ENCODE measurements at places on chromosomes 4 and X.

GRCh38 chr4:25424539-25425228, 47.6 kb downstream of the ANAPC4 start:
- DNase-seq: no peak

- DNase-seq: no peak
Measured at GRCh38 chr4:72006586-72006985, 25.2 kb upstream of the NPFFR2 start.

DNA sequence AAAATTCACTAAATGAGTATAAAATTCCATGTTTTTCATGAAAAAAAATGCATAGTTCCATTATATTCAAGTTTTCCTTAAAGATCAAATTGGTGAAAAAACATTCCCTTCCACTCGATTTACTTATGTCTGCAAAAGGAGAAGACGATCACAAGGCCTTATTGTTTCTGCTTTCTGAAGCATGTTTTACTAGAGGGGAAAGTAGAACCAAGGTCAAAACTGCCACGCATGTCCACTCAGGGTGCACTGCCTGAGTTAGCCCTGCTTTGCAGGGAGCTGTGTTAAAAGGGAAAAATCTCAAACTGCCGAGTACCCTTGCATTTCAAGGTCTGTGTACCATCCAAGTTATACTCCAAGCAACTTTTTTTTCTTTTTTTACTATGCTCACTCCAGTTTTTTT, 57.2 kb downstream of the TRAPPC11 start:
- DNase-seq: no peak

DNA sequence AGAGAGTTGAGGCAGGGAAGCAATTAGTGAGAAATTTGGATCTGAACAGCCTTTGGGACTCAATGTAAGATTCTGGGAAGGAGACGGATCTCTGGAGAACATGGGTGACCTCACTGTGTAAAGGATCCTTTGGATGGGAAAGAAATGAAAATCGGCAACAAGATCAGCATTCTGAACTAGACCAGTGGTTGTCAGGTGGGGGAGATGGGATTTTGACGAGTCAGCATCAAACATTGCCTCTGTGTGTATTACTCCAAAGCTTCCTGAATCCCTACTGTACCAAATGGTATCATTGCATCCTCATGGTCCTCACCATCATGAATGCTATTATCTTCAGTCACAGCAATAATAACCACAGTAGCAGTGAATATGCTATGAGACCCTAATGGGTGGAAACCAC, 52.8 kb downstream of the PGRMC2 start:
- DNase-seq: no peak

GRCh38 chrX:109281483-109282275, 200.2 kb downstream of the GUCY2F start:
- no peak for DNase-seq

- no peak for DNase-seq
Measured at GRCh38 chr4:21790438-21791029, 158.0 kb downstream of the KCNIP4 start.

DNA sequence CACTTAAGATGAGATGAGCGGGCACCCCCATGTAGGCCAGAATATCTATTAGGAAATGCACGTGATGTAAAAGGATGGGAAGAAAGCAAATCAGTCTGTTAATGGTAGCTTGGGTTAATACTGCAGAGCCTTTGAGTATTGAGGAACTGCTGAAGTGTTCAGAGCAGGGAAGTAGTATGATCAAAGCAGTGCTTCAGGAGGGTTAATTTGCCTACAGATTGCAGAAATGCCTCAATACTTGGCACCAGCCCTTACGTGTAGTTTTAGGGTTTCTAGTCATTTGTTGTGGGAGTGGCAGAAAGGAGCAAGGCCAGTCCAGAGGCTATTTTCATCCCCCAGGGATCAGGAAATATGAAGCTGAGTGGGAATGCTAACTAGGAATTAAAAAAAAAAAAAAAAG, 19.7 kb downstream of the ZFX start:
- DNase-seq: no peak

- no peak for DNase-seq
Measured at GRCh38 chrX:132623942-132624341, 135.1 kb upstream of the MBNL3 start.

Data from CD4-positive, alpha-beta T cell treated with Interleukin-1 beta for 1 hour (primary cell).